Head of caudate nucleus (tissue), 42 donors: ENCODE measurements at places on chromosomes 7 and 10.

- no peak for DNase-seq
Observed at GRCh38 chr10:125700355-125700911, 17.5 kb upstream of the TEX36 start.

DNA sequence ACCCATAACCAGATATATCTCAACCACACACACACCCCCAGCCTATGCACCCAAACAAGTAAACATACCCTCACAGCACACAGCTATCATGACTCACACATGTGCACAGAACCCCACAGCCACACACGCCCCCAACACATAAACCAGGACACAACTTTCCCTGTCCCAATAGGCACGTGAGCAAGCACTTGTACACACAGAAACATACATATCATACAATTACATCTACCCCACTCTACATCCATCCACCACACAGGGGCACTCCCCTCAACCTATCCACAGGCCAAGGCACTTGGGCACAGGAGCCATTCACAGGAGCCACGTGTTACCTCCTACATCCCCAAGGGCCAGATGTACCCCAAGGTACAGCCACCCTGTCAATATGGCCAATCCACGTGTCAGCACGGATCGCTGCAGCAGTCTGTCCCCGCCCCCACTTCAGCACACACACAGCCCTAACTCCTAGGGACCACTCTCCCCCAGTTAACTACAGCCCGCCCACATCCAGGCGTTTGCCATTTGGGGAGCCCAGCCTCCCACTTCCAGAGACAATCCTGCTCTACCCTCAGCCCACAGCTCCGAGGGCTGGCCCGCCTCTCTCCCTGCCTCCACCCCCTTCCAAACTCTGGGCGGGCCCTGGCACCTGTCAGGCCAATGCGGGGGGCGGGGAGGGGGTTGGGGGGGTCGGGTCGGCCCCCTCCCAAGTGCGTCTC lies 163.5 kb downstream of the SH3PXD2A start:
- no peak for DNase-seq

DNA sequence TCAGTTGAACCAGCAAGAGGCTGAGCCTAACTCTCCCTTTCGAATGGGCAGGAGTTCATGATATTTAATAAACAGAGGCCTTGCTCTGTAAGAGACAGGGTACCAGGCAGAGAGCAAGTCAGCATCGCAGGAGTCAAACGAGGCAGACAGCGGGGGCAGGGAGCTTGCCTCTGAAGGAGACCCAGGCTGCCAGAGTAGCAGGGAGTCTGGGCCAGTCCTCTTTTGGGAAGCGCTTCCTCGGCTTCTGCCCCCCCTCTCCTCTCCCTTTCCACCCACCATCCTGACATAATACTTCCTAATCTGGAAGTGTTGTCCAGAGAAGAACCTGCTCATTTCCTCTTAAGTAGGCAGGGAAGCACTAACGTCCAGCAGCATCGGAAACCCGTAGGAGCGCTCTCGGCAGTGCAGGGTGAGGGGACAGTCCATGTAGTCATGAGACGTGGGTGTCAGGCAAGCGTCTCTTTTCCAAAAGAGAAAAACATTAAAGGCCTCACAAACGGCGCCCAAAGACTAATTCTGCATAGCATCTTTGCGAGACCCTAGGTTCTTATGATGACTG lies 171.1 kb downstream of the EGFR start:
- DNase-seq = no peak

DNA sequence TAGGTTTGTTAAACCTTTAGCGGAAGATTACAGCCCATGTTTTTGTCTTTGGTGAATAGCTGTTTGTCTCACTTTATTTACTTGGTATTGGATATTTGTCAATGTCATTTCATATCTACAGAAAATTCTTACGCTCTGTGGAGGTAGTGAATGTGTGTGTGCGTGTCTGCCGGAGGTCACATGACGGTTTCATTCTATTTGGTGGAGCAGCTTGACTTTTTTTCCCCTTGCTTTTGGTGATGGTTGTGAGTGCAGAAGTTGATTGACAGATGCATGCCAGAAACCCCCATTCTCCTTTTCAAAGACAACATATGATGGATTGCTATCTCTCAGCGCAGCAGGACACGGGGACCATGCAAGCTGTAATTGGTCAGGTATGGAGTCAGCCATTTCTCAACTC lies at the start of gene POU6F2:
Gene POU6F2 (plus strand): TSS at position 225 of the 400 bp plus-strand sequence. CDS start 45 bp downstream, at position 270.
- DNase-seq = no peak

DNA sequence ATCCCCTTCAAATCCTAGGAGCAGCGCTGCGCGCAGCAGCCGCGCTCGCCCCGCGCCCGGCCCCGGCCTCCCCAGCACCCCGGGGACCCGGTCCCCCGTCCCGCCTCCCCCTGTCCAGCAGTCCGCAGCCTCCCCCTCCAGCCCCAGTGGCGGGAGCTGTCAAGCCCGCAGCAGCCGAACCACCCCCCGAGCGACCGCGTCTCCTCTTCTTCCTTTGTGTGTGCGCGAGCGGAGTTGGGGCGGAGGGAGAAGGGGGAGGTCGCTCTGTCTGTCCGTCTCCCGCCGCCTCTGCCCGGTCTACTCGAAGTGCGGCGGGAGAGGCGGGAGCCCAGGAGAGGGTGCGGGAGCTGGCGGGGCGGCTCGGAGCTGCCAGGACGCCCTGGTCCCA lies 375 bp upstream of the CHN2 start:
- DNase-seq = peak; percentile 52

GRCh38 chr7:77337456-77337990 lies 78.6 kb downstream of the GSAP start:
- DNase-seq = no peak

DNA sequence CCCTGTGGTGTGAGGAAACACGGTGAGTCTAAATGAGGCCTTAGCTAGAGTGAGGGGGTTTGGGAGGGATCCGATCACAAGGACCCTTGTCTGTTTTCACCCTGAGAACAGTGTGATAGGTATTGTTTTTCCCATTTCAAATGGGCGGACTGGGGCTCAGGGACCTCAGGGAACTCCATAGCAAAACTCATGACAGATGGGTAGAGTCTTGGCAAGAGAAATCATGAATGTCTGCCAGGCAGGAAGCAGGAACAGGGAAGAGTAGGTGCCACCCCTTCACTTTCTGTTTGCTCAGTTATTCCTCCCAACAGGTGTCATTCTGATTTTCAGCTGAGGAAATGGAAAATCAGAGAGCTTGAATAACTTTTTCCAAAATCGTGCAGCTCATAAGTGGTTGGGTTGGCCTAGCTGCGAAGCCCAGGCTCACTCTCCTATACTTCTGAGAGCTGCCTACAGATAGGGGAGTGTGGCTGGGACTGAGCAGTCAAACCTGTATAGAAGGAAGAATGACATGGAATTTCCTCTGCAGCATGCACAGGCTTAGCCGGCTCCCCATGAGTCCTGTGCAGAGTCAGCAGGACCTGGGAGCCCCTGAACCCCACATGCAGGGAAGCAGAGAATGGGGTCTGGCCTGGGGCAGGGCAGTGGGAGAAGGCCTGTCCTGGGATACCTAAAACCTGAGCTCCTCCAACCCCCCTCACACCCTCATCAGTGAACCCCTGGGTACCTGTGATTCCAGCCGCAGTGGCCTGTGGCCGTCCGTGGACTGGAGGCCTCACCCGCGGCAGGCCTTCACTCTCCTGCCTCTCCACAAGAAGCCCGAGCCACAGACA lies 17.6 kb upstream of the C10orf105 start:
- DNase-seq = no peak

GRCh38 chr10:131978366-131978765 lies 3.4 kb downstream of the BNIP3 start:
- DNase-seq = no peak

DNA sequence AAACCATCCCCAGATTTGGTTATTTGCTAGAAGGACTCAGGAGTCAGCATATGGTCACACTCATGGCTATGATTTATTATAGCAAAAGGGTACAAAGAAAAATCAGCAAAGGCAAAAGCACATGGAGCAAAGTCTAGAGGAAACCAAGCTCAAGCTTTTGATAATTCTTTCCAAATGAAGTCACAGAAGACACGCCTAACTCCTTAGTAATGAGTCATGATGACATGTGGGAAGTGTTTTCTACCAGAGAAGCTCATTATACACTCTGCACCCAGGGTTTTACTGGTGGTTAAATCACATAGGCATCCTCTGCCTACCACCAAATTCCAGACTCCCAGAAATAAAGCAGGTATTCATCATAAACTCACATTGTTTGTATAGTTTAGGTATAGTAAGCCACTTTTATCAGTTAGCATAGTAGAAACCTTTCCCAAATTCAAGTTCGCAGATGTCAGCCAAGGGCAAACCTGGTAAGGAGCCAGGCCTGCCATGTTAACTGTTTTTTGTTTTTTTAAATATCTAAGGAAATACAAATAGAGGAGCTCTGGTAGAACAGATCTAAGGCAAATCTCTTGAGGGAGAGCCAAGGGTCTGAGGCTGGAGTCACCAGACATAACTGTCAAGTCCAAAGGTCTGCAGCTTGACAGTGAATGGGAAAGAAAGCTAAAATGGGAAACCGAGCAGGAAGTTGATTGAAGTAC lies 15.4 kb upstream of the HIBADH start:
- DNase-seq = no peak

- DNase-seq = no peak
Observed at GRCh38 chr10:110737886-110738634, 93.9 kb downstream of the RBM20 start.

DNA sequence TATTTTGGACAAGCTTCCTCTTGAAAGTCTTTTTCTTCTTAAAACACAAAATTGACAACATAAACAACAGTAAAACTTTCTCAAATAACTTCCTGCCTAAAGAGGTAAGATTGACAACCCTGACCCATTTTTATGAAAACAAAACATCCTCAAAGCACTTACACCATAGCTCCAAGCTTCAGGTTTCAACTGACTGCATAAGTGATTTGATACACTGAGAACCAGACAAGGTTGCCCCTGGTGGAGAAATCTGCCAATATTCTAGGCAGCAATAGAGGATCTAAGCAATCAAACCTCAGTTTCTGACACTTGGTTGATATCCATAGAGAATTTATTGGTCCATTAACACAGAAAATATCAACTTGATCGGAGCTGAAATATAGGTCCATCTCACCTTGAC lies 147.8 kb downstream of the ELAPOR2 start:
- no peak for DNase-seq

- DNase-seq = no peak
Observed at GRCh38 chr7:75817116-75817515, 3.5 kb upstream of the CCL24 start.

GRCh38 chr10:4058514-4059029 lies 273.6 kb upstream of the KLF6 start:
- DNase-seq = no peak

DNA sequence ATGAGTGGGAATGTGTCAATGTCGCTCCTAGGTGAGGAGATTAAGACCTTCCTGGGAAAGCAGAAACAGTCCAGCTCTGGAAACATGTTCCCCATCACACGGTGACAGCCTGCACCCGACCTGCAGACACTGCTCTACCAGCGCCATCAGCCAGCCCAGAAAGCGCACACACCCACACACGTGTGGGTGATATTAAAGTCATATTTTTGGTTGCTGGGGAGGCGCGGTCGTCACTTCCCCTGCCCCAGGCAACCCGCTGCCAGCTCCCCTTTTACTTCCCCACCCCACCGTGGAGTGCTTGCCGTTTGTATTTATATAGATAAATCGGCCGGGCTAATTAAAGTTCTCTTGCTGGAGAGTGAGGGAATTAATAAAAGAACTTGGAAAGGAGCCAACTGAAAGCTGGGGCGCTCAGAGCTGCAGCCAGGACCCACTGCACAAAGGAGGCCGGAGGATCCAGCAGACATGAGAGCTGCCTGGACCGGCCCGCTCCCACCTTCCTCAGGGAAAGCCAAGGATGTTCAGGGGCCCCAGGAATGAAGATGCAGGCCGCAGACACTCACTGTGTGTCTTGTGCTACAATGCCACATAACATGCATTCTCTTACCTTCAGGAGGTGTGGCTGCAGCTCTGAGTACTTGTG lies 145.2 kb upstream of the UNC5B start:
- peak; percentile 55 for DNase-seq

GRCh38 chr7:96016056-96016586 lies 243.8 kb downstream of the DYNC1I1 start:
- DNase-seq = no peak

- no peak for DNase-seq
Observed at GRCh38 chr7:135147341-135147898, 452 bp upstream of the TMEM140 start.

- DNase-seq = no peak
Observed at GRCh38 chr7:106167439-106168136, 55.5 kb upstream of the SYPL1 start.

- no peak for DNase-seq
Observed at GRCh38 chr10:27504808-27505460, 830 bp downstream of the RAB18 start.

DNA sequence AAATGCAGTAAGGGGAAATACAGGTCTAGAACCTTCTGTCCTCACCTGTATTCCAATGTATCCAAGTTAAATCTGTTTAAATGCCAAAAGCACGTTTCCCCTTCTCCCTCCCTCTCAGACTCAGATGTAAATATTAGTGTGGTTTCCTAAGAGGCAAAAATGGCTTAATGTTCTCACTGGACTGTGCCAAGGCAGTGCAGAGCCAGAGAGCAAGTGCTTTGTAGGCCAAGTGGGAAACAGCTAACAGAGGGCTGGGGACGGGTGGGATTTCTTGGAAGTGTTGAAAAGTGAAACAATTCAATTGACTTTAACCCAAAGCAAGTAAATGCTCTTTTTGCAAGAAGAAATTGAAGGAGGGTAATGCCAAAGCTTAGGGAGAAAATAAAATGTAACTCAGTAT lies 103.1 kb downstream of the GSAP start:
- no peak for DNase-seq

- DNase-seq = no peak
Observed at GRCh38 chr10:58838561-58839208, 326.0 kb downstream of the BICC1 start.

- DNase-seq = no peak
Observed at GRCh38 chr7:130181263-130181605, 24.0 kb downstream of the TMEM209 start.

GRCh38 chr7:116522247-116522646 lies 2.6 kb upstream of the CAV1 start:
- no peak for DNase-seq

- DNase-seq = peak; percentile 92
Observed at GRCh38 chr7:1693991-1694524, 24.0 kb downstream of the ELFN1 start.

GRCh38 chr10:11019724-11020547 lies 2.3 kb downstream of the CELF2 start:
- DNase-seq = no peak

DNA sequence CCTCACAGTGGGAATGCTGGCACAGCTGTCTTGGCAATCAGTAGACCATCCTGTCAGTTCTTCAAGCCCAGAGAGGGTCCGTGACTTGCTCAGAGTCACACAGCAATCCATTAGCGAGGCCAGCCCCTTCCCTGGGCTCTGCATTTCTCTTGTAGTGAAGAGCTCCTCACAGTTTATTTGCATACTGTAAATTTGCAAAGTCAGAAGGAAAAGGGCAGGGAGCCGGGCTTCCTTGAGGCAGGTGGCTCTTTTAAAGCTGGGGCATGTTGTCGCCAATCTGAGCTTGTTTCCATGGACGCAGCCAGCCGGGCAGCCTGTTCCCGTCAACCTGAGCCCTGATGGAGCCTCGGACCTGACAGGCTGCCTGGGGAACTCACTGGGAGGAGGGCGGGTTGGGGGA lies 123.4 kb downstream of the CUX1 start:
- no peak for DNase-seq

DNA sequence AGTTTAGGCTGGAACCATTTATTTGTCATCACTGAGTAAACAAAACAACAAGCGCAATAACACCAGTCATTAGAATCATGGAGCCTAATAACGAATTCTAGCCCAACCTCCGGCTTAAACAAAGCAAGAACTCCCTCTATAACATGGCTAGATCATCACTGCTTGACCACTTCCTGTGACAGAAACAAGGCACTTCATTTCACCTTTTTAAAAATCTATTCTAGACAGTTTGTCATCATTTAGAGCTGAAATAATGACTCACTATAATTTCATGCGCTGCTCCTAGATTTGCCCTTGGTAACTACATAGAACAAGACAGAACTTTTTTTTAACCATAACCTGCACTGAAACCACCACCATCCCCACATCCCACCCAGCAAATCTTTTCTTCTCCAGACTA lies 81.3 kb downstream of the OSBPL3 start:
- no peak for DNase-seq
